Panc1 (cell line): ENCODE measurements at places on chromosomes 12 and 14. TPM values are rescaled to one million over a fixed set of nuclear protein-coding genes. Genes with fewer than 3 reads are reported as not detected.

Gene MDM2
- total RNA-seq = 101 TPM

Gene NELL2
- total RNA-seq = 0.28 TPM

- no peak overlapping the region for H3K27ac ChIP-seq
- no peaks in the 10 kb centered on the region for H3K27me3 ChIP-seq
- no peak for DNase-seq
- H3K36me3 ChIP-seq = no peaks in the 10 kb centered on the region
- H3K4me1 ChIP-seq = no peaks in the 10 kb centered on the region
- H3K4me3 ChIP-seq = no peak overlapping the region
Observed at GRCh38 chr14:86505808-86506207, 975.9 kb downstream of the FLRT2 start.

Gene LMNTD1
- total RNA-seq = 0.13 TPM

Gene PAPLN
- total RNA-seq = 22.2 TPM

GRCh38 chr14:61121355-61121787 lies 140.3 kb downstream of the SLC38A6 start:
- no peak overlapping the region for H3K27ac ChIP-seq
- no peaks in the 10 kb centered on the region for H3K27me3 ChIP-seq
- no peaks in the 10 kb centered on the region for H3K36me3 ChIP-seq
- no peak overlapping the region for H3K4me3 ChIP-seq
- DNase-seq = no peak

Gene ADAMTS20
- not detected for total RNA-seq

Gene TAC3
- not detected for total RNA-seq

GRCh38 chr12:9721394-9722092 lies 11.4 kb downstream of the CLECL1 start:
- no peaks in the 10 kb centered on the region for H3K27me3 ChIP-seq
- no peaks in the 10 kb centered on the region for H3K36me3 ChIP-seq
- peaks cover 2% of the 10 kb centered on the region; the same call in 1 of the 2 replicates for H3K4me1 ChIP-seq
- DNase-seq = peak; percentile 56
- no peak overlapping the region for H3K4me3 ChIP-seq

DNA sequence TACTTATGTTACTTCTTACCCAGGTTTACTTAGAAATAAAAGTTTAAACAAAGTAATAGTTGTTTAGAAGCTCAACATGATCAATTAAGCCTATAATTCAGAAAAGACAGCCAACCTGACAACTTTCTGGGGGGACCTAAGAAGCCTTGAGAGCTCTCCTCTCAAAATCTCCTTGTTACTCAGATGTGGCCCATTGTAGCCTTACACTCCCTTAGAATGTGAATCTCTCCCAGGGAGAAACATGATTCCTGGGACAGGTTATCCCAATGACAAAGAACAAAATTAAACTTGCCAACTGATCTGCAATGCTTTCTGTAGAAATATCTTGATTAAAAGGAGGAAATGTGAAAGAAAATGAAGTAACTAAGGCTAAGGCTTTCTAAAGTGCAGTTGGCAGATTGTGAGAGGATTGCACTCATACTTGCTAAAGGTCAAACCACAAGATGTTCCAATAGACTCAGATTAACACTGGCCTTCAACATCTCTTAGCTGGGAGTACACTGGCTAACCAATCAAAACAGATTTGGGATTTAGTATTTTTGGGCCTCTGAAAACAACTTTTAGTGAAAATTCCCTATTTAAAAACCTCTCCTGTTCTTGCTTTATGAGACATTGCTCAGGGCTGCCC lies 72.3 kb upstream of the TMX1 start:
- H3K27me3 ChIP-seq = no peaks in the 10 kb centered on the region
- no peak for DNase-seq
- H3K36me3 ChIP-seq = no peaks in the 10 kb centered on the region
- H3K4me3 ChIP-seq = no peak overlapping the region
- H3K27ac ChIP-seq = no peak overlapping the region

GRCh38 chr12:132806857-132807256 lies 21.8 kb downstream of the GOLGA3 start:
- peaks cover 22% of the 10 kb centered on the region for H3K36me3 ChIP-seq
- H3K4me1 ChIP-seq = no peaks in the 10 kb centered on the region
- no peak overlapping the region for H3K4me3 ChIP-seq
- no peaks in the 10 kb centered on the region for H3K27me3 ChIP-seq
- H3K27ac ChIP-seq = no peak overlapping the region
- DNase-seq = no peak

Gene RILPL2
- total RNA-seq = 5.4 TPM

DNA sequence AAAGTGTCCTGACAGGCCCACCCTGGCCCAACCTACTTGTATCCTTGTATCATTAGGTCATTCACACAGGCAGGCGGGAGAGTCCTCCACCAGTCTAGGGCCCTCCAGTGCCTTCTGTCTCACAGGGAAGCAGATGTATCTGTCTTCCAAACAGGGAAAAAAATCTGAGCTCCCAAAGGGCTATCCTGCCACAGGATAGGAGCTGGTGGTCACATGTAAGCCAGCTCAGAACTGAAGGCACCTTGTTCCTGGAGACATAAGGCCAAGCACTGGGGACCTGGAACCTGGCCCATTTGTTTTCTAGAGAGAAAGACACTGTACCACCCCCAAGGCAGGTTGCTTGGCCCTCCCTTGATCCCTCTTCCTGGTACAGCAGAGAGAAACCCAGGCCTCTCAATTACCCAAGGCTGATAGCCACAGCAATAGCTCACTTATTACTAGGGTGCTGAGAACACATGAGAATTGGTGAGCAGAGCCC lies 19.4 kb upstream of the PLEKHH1 start:
- H3K4me1 ChIP-seq = peaks cover 14% of the 10 kb centered on the region; the same call in 1 of the 2 replicates
- no peaks in the 10 kb centered on the region for H3K36me3 ChIP-seq
- no peak for DNase-seq
- H3K4me3 ChIP-seq = no peak overlapping the region

DNA sequence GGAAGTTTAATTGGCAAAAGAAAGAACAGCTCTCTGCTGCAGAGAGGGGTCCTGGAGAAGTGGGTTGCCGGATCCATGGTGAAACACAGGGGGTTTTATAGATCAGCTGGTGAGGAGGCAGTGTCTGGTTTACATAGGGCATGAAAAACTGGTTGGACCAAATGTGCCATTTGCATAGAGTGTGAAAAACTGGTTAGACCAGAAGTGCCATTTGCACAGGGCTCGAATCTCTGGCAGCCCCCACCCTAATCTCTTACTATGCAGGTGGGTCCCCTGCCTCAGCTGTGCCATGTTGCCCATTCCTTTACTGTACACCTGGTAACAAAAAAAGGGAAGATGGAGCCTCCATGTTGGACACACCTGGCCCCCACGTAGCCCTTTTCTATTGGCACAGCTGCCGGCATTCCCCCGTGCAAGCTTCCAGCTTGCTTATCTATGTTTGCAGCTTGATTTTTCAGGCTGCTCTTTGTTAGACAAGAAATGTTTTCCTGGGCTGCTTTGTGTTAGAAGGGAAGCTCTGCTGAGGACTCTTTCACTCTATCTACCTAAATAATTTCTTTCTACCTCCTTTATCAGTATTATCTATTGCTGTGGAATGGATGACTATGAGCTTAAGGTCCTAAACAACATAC lies 61.1 kb upstream of the TMEM132D start:
- DNase-seq = no peak

GRCh38 chr14:36655963-36656686 lies 5.5 kb upstream of the PAX9 start:
- H3K4me3 ChIP-seq = no peak overlapping the region
- no peak overlapping the region for H3K27ac ChIP-seq
- H3K27me3 ChIP-seq = no peaks in the 10 kb centered on the region; the same call in 1 of the 2 replicates
- H3K4me1 ChIP-seq = no peaks in the 10 kb centered on the region

Gene SDSL
- total RNA-seq = 5.8 TPM

DNA sequence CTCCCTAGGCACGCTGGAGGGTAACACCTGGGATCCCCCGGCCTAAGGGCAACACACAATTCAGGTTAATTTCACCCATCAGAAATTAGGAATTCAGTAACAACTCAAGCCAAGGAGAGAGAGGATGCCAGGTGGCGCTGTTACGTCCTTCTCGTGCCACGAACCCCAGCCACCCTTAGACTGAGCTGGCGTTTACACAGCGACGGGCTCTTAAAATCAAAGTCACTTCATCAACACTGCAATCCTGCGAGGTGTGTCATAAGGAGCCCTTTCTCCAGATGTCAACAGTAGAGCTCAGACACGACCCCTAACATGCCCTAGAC lies 110.6 kb upstream of the TMEM132D start:
- DNase-seq = no peak
- H3K27ac ChIP-seq = no peak overlapping the region
- no peak overlapping the region for H3K4me3 ChIP-seq
- H3K27me3 ChIP-seq = peaks cover 2% of the 10 kb centered on the region; the same call in 1 of the 2 replicates

Gene TSPAN8
- total RNA-seq = 4.2 TPM

DNA sequence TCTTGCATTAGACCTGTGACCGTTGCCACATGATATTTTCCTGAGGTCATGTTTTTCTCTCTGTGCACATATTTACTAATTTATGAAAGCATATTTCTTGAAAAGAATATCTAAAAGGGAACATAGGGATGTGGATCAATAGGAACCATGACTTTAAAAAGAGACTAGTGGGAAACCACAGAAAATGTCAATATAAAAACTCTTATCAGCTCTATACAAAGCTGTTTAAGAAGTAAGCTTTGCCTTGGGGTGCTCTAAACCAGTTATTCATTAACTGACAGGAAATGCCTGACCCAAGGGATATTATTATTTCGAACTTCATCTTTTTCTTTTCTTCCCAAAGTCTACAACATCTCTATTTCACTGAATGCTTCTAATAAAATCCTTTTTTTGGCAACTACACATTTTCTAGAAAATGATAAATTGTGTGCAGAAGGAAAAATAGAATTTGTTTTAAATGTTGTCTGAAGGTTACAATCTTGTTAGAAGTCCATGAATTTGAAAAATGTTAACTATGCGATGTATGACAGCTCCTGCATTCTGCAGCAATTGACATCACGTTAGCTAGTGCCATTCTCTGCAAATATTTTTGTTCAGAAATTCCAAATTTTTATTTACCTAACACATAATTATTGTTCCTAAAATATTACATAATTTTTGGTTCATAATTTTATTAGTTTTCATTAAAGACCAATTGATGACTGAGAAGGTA lies 345.0 kb downstream of the SLC16A7 start:
- no peaks in the 10 kb centered on the region for H3K4me1 ChIP-seq
- no peak overlapping the region for H3K27ac ChIP-seq
- H3K36me3 ChIP-seq = no peaks in the 10 kb centered on the region

DNA sequence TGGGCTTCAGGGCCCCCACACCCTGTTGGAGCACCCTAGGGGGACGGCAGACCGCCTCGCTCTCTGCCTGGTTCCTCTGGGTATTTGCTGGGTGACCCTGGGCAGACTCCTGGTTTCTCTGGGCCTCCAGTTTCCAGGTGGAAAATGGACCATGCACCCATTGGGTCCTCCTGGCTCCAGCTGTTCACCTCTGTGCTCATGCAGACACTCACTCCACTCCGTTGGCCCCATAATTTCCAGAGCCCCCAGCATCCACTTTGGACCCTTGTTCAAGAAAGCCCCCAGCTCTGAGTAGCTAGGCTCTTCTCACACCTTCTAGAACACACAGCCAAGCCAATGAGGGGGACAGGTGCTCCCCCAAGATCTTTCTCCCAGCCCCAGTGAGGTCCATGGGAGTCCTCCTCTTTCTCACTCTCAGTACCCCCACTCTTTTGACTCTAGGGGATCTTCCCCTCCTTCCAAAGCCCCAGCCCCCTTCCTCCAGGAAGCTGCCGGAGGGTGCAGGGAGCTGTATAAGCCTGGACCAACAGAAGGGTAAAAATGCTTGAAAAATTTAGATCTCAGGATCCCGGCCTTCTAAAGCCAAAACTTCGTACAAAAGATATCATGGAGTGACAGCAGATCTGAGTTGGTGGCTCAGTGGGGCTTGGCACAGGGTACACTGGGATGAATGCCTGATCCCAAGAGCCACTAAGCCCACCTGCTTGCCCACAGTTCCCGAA lies 174.8 kb upstream of the RTL1 start:
- no peaks in the 10 kb centered on the region for H3K36me3 ChIP-seq
- no peak for DNase-seq
- no peak overlapping the region for H3K27ac ChIP-seq
- H3K4me1 ChIP-seq = peaks cover 11% of the 10 kb centered on the region
- H3K27me3 ChIP-seq = no peaks in the 10 kb centered on the region

Gene MYO1H
- not detected for total RNA-seq

Gene RBM23
- total RNA-seq = 47.2 TPM

Gene PTPRQ
- not detected for total RNA-seq

DNA sequence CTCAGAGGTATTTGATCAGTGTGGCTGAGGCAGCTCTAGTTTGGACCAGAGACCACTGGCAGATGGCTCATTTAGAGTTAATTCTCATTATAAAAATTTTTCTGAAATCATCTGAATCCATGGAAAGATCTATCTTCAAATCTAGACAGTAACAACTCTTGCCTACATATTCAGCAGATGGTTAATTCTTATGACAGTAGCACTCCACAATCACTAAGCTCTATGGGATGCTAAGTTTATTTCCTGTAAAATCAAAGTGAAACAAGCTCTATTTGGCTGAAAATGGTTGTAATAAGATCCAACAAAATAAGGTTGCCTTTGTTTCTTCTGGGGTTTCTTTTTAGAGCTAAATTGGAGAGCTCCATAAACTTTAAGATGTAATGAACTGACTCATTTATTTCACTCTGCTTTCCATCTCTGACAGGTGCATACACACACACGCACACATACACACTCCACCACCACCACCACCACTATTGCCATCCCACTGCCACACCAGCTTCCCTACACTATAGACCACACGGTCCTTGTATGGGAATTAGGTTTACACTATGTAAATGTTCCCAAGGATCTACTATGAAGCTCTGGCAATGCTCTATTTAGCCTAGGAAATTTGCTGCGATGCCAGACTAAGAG lies 293.1 kb downstream of the RPAP3 start:
- no peak overlapping the region for H3K4me3 ChIP-seq
- 0 out of 2 replicates have a peak, but pooled peaks cover 2% of the 10 kb centered on the region for H3K27me3 ChIP-seq
- no peaks in the 10 kb centered on the region for H3K36me3 ChIP-seq
- no peak overlapping the region for H3K27ac ChIP-seq
- DNase-seq = no peak
- no peaks in the 10 kb centered on the region for H3K4me1 ChIP-seq

DNA sequence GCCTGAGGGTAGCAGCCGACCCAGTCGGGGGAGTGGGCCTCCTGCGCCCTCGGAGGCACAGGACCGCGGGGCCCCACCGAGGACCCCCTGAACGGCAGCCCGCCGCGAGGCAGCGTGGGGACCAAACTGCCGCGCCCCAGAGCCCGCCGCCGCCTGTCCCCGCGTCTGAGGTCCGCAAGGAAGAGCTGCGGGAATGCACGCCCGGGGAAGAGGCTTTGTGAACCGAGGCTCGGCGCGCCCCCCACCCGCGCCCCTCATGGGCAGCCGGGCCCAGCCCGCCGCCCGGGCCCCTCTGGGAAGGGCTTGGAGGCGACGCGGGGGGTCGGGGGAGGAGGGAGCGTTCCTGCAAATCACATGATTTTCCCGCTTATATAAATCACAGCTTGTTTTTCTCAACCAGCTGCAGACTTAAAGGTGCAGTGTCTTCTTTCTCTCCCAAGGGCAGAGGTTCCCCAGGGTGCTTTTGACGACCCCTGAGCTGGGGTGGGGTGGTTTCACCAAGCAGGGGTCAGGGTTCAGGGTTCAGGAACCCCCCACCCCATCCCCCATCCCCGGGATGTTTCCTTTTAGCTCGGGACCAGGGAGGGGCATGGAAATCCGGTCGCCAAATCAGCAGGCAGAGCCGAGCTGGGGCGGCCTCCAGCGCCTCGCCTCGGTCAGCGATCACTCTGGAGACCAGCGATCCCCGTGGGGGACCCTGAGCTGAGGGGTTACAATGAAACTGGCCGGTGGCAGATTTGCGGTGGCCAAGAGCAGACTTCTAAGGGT lies 44.7 kb upstream of the ATP23 start:
- H3K27me3 ChIP-seq = no peaks in the 10 kb centered on the region
- H3K4me1 ChIP-seq = peaks cover 62% of the 10 kb centered on the region
- peak overlapping the region; percentile 46 for H3K4me3 ChIP-seq
- H3K36me3 ChIP-seq = no peaks in the 10 kb centered on the region
- H3K27ac ChIP-seq = peak overlapping the region; percentile 97
